ENCODE measurements at places on chromosomes 4 and X.

DNA sequence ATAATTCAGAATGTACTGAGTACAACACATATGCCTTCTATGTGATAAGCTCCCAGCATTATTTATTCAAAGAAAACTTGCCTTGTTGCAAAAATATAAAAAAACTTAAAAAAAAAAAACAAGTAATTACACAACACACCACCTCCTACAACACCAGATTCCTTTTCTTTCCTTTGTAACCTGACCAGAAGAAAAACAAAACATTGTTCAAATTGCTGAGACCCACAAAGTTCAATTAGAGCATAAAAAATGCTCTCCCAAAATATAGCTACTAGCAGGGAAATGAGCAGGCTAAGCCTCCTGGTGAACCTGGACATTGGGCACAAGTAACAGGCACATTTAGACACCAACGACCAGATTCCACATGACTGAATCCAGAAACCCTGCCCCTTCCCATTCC lies 38.3 kb downstream of the MECP2 start:
- no peak for DNase-seq

DNA sequence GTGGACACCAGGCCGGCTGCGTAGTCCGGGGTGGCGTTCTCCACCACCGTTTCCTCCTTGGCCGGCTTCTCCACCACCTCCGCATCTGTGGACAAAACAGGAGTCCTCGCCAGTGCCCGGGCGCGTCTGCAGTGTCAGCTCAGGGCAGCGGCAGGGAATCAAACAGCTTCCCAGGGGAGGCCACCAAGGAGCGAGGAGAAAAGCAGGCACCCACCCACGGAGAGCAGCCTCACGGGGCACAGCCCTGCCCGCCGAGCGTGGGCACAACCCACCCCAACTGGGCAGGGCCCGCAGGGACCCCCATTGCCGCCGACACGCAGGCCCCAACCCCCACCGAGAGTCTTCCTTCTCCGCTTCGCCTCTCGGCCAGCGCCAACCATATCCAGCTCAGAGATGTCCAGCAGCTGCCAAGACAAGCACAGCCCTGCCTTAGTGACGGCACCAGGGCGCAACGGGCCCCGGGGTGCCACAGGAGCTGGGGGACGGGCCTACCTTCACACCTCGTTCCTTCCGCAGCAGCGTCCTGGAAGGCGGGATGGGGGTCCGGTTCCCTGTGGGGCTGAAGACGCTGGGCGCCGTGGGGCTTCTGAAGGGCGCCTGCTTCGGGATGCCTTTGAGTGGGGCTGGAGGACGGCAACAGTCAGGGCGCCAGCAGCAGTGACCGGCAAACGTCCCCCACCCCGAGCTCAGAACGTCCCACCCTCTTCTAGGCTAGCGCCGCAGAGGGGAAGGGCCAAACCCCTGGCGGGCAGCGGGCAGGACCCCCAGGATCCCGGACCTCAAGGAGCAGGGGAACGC lies 22.8 kb downstream of the NELFA start:
- DNase-seq, result no peak

- peak; percentile 32 for DNase-seq
Observed at GRCh38 chr4:163048447-163048846, 118.2 kb downstream of the NAF1 start.

DNA sequence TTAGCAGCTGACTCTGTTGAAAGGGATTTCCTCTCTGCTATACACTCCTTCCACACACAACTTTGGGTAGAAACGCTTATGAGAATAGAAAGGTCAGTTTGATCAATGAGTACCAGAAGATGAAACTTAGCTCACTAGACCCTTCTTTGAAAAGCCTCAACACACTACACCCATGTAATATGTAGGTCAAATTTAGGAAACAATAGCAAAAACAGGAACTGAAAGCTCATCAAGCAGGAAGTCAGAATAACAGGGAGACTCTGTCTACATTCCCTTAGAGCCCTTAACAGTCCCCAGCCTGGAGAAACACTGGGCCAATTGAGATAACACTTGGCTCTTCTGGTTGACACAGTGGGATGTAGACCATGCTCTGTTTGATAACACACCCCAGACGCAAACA lies 30.7 kb downstream of the SRPX2 start:
- DNase-seq, result no peak

DNA sequence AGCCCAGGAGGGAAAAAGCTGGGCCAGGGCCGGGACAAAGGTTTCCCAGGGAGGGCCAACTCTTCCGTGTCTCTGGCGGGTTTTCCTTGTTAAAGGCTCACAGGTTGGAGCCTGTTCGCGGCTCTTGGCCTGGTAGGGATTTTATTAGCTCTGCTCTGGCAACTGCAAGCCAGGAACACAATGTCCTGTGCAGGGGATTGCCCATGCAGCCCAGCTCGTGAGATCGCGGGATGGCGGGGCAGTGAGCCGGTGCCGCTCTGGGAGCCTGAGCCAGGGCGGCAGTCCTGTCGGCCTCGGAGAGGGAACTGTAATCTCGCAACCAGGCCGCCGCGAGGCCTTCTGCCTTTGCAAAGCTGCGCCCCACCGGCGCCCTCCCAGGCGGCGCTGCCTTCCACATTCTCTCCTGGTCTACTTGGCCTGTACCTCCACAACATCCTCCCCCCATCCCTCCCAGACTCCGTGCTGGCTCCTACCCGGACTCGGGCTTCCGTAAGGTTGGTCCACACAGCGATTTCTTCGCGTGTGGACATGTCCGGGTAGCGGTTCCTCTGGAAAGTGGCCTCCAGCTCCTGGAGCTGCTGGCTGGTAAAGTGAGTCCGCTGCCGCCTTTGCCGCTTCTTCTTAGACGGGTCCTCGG lies 2.1 kb downstream of the PITX2 start:
- peak; percentile 59 for DNase-seq

DNA sequence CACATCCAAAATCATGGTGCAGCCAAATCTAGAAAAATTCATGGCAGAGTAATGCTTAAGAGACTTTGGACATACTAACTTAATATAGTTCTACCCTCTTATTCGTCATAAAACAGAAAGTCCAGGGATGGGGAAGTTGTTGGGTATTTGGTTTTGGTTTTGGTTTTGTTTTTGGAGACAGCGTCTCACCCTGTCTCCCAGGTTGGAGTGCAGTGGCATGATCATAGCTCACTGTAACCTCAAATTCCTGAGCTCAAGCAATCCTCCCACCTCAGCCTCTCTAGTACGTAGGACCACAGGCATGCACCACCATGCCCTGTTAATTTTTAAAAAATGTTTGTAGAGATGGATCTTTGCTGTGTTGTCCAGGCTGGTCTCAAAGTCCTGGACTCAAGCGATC lies 271.8 kb upstream of the TENM3 start:
- DNase-seq, result peak; percentile 73

GRCh38 chr4:165481053-165481835 lies 102.4 kb downstream of the CPE start:
- DNase-seq, result no peak

DNA sequence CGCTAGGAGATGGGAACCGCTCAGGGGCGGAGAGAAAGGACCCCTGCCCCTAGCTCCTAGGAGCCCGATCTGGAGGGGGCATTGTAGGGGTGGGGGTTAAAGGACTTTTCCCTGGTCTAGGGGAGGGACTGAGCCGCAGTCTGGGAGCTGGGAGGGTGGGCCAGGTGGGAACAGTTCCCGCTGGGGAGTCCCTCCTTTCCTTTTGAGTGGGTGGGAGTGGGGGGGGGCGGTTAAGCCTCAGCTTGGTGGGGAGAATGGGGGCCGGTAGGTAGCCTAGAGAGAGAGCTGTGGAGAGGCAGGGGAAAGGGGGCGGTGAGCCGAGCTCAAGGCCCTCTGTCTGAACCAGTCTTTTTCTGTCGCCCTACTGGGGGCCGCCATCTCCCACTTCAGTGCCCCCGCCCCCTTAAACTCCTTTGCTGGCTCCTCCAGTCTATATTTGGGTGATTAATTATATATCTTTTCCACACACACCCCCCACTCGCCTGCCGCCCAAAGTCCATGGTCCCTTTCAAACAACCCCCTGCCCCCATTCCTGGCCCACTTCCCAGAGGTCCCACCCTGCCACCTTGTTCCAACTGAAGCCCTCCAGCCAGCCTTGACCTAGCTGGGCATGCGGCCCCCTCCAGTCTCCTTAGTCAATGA lies 822 bp downstream of the ZNF275 start:
- no peak for DNase-seq

DNA sequence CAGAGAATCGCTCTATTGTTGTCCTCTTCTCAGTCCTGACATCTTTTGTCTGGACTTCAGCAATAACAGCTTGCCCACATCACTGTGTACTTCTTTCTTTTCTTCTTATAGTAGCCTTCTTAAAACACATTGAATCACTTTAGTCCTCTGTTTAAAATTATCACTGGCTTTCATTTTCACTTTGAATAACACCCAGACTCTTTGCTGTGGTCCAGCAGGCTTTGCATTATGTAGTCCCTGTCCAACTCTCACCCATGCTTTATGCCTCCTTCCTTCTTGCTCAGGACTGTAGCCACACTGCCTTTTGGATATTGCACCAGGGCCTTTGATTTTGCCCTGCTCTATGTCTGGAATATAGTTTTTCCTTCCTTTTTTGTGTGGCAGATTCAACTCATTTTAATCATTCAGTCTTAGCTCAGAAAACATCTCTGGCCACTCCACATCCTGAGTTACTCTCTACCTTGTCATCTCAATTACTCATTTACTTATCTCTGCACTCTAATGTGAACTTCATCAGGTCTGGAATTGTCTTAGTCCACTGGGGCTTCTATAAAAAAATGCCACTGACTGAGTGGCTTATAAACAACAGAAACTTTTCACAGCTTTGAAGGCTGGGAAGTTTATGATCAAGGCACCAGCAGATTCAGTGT lies 168.2 kb downstream of the C4orf33 start:
- DNase-seq, result peak; percentile 28

DNA sequence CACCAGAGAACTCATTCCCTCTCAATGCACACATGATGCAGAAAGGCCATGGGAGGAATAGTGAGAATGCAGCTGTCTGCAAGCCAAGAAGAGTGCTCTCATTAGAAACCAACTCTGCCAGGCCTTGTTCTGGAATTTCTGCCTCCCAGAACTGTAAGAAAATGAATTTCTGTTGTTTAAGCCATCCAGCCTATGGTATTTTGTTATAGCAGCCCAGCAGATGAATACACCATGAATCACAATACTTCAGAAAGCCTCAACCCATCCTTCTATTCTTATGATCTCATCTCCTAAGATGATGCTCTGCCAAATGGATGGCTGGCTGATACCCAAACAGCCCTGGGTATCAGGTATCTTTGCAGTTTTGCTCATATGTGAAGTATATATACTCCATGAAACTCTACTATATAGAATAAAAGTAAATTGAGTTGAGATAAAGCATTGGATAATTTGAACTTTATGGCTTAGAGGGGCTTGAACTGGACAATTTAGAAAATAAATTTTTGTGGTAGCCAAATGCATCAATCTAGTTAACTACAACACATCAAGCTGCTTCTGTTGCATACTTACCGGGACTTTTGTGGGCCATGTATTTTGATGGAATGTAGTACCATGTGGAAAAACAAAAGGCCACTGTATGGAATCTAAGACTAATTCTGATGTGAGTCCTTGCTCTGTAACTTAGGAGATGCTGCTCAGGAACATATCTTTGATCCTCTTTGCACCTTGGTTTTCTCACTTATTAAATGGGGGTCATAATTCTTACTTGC lies 245.9 kb downstream of the HS3ST1 start:
- peak; percentile 63 for DNase-seq

DNA sequence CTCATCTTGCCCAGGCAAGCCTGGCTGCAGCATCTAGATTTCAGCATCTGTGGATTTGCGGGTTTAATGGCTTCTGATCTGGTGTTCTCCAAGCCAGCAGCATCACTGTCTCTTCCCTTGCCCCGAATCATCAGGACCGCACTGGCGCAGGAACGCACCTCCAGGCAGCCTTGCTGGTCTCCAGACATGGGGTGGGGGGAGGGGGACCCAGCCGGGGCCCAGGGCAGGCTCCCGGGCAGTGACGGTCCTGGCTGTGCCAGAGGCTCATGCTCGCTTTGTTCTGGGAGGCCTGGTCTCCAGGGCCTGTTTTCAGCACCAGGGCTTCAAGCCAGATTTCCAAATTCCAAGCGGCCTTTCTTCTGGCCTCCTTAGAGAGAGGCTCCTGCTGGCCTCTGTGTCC lies 4.9 kb downstream of the CFAP99 start:
- DNase-seq, result no peak

- no peak for DNase-seq
Observed at GRCh38 chr4:103002551-103002950, 17.0 kb downstream of the SLC9B1 start.

DNA sequence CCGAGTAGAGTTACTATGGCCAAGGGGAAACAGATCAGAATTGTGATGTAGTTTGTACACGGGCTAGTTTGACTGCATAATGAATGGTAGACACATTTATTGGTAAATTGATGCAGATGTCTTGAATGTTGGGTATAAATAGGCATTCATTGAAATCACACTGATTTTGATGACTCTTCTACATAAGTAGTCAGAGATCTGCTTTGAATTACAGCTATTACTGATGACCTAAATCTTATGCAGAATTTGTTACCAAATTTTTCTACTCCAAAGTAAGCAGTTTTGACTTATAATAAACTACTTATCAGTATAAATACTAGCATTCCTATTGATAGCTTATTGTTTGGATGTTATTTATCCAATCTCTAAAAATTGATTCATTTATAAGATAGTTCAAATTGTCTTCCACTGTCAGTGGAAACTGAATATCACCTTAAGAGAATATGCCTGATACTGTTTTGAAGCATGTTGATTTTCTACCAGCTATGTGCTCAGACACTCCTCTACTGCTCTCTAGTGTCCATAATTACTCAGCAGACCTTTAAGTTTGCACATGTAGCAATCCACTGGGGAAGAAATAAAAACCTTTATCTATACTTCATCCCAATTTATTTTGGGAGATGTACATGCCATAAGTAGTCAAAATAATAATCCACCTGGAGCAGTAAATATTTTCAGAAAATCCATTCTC lies 120.3 kb downstream of the RASL11B start:
- peak; percentile 56 for DNase-seq

GRCh38 chr4:74244049-74244448 lies 64.2 kb upstream of the EPGN start:
- DNase-seq, result no peak

GRCh38 chr4:3404546-3404945 lies 37.2 kb upstream of the HGFAC start:
- no peak for DNase-seq

- peak; percentile 51 for DNase-seq
Observed at GRCh38 chrX:8504451-8504850, 39.8 kb downstream of the VCX3B start.

- no peak for DNase-seq
Observed at GRCh38 chr4:98290511-98290910, 29.3 kb downstream of the RAP1GDS1 start.

DNA sequence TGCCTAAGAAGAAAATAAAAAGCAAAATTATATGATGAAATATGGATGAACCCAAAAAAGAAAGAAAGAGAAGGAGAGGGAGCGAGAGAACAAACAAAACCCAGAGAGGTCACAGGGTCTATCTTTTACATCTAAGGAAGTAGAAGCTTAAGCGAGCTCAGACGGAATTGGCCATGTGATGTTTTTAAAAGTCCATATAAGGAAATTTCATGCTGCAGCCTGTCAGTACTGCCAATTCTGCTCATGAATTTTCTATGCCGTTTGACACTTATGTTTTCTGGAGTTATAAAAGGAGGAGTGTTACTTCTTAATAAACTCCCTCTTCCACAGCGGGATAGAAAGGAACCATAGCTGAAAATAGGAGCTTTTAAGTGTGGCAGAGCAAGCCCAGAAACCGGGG lies 32.9 kb upstream of the DCX start:
- DNase-seq, result no peak

- DNase-seq, result peak; percentile 58
Observed at GRCh38 chr4:55356991-55357461, 11.0 kb downstream of the SRD5A3 start.

Measured in kidney tubule cell (primary cell).